Stimulated activated CD8-positive, alpha-beta memory T cell treated with anti-CD3 and anti-CD28 coated beads, Interleukin-7, amount 100 ng/mL, for 48 hours (primary cell): ENCODE measurements at places on chromosomes 16 and 17.

- DNase-seq = no peak
Observed at GRCh38 chr16:88310796-88311605, 71.8 kb upstream of the ZNF469 start.

DNA sequence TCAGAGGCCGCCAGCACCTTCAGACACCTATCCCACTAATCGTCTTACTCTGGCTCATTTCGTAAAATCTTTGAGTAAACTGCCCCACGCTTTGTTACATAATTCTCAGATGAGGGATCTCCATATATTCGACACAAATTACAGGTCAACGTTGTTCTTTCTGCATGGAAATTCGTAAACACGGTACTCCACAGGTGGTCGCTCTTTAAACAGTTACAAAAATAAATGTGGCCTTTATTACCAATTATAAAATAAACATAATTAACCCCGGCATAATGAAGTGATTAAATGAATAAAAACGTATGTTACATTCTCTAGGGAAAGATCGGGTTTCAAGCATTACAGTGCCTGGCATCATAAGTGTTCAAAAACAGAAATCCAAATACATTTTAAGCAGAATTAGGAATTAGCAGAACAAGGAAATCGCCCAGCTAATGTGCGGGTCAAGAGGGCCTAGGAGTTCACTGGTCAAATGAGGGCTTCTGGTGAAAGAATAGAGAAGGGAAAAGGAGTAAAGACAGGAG lies 943 bp upstream of the PIP4K2B start:
- DNase-seq = no peak

DNA sequence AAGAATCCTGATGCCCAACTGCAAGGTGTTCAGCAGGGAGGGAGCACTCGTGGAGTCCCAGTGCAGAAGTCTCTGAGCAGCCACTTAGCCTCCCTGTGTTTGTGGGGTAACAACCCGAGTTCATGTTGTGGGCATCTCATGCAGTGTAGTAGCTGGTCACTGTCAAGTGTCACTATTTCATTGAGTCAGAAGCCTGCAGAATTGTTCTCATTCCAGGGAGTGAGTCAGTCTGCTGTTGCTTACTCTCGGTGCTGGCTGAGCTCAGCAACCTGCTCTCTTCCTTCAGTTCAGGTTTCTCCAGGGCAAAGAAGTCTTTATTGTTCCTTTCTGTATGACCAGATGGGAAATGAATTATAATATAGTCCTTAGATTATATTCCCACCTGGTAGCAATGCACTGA lies 24.1 kb downstream of the HMOX2 start:
- no peak for DNase-seq

GRCh38 chr17:64460955-64461354 lies 12.0 kb downstream of the MILR1 start:
- DNase-seq = no peak

DNA sequence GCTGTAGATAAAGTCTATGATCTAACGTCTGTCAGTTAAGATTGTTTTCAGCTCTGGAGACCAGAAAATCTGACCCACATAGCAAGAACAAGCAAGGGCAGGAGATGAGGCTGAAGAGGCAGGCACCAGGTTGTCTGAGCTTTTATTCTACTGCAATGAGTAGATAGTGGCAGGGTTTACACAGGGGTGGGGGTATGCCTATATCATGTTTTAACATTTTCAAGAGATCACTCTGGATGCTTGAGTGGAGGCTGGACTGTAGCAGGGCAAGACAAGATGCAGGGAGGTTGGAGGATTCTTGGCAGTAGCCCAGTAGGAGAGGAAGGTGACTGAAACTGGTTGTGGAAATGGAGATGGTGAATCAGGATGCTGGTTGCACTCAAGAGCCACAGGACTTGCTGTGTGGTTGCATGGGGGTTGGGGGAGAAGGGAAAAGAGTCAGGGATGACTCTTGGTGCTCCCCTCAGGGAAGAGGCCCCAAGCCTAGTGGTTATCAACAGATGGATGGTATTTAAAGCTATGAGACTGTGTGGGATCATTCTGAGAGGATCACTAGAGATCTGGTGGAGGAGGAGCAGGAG lies 143.1 kb upstream of the KCNJ18 start:
- no peak for DNase-seq

- no peak for DNase-seq
Observed at GRCh38 chr17:45681706-45682105, 102.4 kb upstream of the CRHR1 start.

GRCh38 chr17:48492401-48493298 lies 38.2 kb downstream of the HOXB1 start:
- DNase-seq = peak; percentile 30

GRCh38 chr17:44754276-44754675 lies 4.5 kb upstream of the ADAM11 start:
- DNase-seq = no peak

DNA sequence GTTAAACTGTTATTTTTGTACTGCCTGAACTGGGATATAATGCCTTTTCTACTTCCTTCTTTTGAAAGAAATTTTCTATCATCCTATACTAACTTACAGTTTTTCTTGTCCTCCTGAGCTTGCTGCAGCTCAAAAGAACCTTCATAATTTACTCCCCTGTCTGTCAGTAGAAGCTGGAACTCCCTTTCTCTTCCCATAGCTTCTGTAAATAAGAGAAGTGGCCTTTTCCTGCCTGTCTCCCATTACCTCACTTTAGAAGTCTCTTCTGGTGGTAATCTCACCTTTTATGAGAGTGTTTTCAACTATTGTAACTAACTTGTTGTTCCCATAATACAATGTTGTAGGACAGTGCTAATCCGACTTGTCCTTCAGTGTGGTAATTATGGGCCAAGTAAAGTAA lies 246.7 kb upstream of the TBX2 start:
- no peak for DNase-seq

GRCh38 chr17:31857920-31858641 lies 963 bp downstream of the COPRS start:
- DNase-seq = no peak

- no peak for DNase-seq
Observed at GRCh38 chr16:12646490-12647274, 157.0 kb downstream of the CPPED1 start.

GRCh38 chr17:44539673-44540072 lies 17.6 kb upstream of the FZD2 start:
- no peak for DNase-seq

- DNase-seq = peak; percentile 78
Observed at GRCh38 chr16:84718-85406, 6.8 kb downstream of the MPG start.

DNA sequence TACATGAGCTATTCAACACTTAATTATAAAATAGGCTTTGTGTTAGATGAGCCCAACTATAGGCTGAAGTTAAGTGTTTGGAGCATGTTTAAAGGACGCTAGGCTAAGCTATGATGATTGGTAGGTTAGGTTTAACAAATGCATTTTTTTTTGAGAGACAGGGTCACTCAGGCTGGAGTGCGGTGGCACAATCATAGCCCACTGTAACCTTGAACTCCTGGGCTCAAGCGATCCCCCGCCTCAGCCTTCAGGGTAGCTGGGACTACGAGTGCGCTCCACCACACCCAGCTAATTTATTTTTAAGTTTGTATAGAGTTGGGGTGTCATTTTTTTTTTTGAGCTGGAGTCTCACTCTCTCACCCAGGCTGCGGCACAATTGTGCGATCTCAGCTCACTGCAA lies 19.3 kb upstream of the GPRC5C start:
- DNase-seq = no peak

DNA sequence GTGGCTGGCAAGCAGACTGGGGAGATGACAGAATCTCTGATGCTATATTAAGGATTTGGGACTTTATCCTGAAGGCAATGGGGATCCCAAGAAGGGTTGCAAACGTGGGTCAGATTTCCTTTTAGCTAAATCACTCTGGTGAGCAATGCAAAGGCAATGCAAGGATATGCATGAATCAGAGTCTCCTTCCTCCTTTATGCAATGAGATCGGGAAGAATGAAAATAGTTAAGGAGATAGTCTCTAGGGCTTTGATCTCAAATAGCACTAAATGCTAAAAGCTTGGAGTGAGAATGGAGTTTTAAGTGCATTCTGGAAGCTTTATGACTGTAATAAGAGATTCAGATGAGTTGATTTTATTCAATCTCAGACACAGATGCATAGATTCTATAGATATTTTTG lies 27.2 kb upstream of the SHISA9 start:
- no peak for DNase-seq

- DNase-seq = no peak
Observed at GRCh38 chr16:51175081-51175480, 24.0 kb upstream of the SALL1 start.

GRCh38 chr16:20944861-20945574 lies 44.4 kb downstream of the LYRM1 start:
- DNase-seq = peak; percentile 74

- DNase-seq = no peak
Observed at GRCh38 chr17:11140043-11140442, 101.0 kb upstream of the SHISA6 start.

GRCh38 chr17:41263212-41263611 lies 2.0 kb upstream of the KRTAP9-6 start:
- no peak for DNase-seq

- no peak for DNase-seq
Observed at GRCh38 chr17:35170968-35171771, 23.0 kb downstream of the SLC35G3 start.

DNA sequence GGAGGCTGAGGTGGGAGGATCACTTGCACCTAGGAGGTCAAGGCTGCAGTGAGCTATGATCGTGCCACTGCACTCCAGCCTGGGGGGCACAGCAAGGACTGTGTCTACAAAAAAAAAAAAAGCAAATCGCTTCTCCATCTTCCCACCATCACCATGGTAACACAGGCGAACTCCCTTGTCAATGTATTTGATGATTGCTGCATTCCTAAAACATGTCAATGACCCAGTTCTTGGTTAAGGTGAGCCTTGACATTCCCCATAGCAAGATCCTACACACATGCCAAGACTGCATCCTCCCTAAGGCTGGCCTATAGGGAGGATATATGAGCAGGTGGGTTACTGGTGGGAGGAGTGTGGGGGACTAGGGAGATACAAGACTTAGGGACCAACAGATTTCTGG lies 12.2 kb downstream of the CNTNAP1 start:
- DNase-seq = no peak

DNA sequence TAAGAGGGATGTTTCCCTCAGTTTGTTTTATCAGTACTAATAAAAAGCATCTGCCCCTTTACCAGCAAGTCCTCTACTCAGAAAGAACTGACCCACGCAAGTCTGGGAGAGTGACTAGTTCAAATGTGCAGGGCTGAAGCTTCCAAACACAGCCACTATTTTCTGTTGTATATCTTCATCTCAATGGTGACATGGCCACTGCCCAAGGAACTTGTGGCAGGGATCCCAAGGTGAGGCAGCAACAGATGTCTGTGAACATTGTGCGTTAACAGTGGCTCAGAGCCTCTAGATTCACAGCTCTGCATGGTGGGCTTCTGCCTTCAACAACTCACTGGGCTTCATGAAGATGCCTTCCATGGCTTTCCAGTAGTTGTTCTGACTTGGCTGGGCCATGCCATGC lies 3.7 kb upstream of the BLTP2 start:
- no peak for DNase-seq

DNA sequence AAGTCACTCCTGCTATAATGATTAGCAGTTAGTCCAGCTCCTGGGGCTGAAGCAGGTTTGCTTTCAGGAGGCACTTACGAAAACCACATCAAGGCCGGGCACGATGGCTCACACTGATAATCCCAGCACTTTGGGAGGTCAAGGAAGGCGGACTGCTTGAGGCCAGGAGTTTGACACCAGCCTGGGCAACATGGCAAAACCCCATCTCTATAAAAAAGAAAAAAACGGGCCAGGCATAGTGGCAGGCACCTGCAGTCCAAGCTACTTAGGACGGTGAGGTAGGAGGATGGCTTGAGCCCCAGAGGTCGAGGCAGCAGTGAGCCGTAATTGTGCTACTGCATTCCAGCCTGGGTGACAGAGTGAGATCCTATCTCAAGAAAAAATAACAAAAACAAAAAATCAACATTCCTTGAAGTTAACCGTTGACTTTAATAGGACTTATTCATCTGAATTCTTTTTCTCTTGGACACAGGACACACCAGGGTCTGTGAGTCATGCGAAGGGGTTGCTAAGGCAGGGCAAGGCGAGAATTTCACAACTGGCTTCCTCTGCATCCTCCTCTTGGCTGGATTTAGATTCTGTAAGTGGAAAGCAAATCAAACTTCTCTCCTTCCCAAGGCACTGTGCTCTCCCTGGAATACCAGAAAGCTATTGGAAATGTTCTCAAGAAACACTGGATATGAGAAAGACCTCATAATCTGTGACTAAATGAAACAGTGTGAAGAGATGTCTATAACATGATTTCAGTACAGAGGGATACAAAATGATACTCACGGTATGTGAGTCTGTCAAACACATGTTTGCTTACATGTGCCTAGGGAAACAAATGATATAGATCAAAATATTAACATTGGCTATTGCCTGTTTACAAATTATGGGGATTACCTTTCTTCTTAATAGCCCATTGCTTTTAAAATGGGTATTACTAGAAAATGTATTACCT lies 99.5 kb downstream of the SYCE1L start:
- DNase-seq = no peak

DNA sequence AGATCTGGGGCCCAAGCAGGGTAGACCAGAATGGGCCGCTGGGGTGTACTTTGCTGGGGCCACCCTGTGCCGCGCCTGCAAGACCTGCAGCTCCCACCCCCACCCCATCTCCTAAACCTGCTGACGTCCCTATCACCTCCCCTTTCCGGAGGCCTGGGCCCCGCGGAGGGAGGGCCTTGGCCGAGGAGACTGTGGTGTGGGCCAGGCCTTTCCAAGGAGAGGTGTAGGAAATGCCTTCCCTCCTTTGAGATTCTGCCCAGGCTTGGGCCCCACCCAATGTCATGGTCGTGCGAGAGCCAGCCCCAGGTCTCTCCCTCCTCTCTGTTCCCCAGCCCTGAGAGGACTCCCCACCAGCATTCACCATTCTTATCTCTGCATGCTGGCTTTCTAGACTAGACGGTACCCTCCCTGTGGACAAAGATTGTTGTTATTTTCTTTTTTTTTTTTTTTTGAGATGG lies 3.9 kb upstream of the WFIKKN2 start:
- DNase-seq = no peak

DNA sequence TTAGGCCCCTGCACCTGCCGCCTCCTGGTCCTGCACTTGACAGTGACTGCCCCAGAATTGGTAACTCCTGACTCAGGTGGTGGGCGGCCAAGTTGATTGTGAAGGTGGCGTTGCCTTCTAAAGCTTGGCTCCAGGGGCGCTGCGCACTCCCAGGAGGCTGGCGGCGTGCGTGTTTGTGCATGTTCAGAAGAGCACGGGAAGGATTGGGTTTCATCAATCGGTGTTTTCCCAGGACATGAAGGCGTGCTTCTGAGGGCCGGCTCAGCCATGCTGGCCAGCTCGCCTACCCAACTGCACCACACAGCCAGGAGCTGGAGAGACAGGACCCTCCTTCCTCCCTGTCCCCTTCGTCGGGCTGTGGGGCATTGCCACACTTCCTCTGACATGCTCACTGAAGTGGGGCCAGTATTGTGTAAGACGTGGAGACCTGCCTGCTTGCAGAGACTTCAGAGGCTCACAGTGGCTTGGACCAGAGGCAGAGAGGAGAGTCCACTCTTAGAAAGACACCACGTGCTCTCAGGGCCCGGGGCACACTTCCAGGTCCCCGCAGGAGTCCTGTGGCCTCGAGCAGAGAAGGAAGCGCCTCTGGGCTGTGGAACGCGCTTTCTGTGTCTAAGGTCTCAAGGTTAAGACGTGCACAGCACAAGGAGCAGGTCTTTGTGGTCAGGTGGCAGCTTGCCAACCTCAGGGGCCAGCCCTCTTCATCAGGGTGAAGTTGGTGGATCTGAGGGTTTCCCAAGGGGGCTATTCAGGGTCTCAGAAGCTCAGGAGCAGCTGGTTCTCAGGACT lies 2.8 kb downstream of the RAB40C start:
- DNase-seq = no peak
